ENCODE measurements at places on chromosomes 6 and 20.

- DNase-seq = no peak
Measured at GRCh38 chr6:116266803-116267202, 12.9 kb downstream of the TSPYL1 start.

GRCh38 chr6:113998811-113999210 lies 27.9 kb upstream of the HDAC2 start:
- no peak for DNase-seq

- no peak for DNase-seq
Measured at GRCh38 chr6:106579281-106579680, 50.0 kb downstream of the RTN4IP1 start.

DNA sequence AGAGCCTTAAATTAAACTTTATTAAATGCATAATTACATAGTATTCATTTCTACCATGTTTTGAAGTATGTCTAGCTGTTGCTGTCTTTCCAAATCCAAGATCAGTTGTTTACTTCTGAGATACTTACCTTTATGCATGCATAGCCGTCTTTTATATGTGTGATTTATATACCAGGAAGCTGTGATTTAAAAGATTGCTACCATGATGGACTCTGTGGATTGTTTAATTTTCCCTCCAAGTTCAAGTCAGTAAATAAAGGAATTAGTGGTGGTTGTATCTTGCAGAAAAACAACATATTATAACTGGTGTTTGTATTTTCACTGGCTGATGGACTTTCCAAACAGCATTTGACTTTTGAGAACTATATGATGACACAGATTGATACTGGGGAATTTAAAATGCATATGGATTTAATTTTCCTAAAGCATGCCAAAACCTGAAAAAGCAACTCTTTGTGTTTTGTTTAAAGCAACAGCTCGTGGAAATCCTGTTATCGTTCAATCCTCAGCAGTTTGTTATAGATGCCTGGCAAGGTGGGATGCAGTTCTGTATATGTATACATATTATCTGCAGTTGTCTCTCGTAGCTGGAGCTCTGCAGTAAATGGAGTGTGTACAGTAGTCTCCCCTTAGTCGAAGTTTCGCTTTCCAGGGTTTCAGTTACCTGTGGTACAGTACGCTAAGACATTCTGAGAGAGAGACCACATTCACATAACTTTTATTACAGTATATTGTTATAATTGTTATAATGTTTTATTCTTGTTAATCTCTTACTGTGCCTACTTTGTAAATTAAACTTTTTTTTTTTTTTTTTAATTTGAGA lies 77.1 kb downstream of the CBFA2T2 start:
- DNase-seq = no peak

GRCh38 chr20:38209054-38209675 lies 44.1 kb upstream of the TGM2 start:
- no peak for DNase-seq

DNA sequence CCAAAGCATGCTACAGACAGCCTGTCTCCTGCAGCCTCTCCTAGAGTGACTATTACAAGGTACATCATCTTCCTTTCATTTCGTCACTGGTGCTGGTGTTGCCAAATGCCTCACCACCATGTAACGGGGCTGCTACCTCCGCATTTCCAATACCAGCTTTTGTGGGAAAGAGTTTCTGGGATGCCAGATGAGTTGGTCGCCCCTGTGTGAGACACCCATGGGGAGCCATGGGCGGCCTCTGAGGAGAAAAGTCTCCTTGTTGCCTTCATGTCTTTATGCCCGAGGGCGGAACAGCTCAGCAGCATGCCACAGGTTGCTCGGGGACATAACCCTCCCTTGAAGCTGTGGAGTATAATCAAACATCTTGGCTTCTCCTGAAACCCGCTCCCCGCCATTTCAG lies 169.6 kb downstream of the THBS2 start:
- no peak for DNase-seq

DNA sequence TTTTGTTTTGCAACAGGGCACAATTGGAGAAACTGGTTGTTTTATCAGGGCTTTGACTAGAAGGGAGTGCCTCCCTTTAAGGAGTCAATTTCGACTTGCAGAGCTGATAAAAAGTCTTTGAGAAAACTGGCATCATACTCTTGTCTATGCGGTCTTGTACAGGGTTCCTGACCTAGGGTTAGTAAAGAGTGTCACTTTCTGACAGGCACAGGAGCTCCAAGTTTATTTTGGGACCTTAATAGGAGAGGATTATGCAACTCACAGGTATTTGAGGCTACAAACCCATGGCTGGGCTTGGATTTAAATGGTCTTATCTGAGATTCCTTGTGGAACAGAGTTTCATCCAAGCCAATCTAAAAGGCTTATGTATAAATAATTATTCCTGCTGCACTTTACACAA lies 365.4 kb downstream of the HTR1B start:
- DNase-seq = no peak

DNA sequence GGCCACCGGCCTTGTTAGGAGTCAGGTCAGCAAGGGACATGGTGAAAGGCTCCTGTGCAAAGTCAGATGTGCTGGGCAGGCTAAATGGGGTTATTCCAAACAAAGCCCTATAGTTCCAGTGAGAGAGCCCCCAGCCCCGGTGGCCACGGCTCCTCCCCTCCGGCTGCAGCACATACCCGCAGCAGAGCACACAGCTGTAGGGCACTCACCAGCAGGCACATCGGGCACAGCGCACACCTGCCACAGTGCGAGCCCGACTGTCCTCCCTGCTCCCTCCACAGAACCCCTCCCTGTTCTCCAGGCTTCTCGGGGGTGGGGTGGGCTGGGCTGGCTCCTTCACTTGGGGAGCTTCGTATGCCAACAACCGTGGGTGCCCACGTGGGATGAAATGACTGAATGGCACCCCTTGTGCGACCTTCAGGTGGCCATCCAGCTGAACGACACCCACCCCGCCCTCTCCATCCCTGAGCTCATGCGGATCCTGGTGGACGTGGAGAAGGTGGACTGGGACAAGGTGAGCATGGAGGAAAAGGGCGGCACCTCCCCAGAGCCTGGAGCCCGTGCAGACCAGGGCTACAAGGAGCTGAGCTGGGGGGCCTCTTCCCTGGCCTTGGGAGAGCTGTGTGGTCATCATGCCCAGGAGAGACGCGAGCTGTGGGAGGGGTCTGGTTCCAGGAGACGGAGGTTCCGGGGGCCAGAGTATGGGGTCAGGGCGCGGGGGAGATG lies 30.9 kb downstream of the PYGB start:
- DNase-seq = no peak

- no peak for DNase-seq
Measured at GRCh38 chr20:46342451-46343347, 34.4 kb upstream of the CDH22 start.

DNA sequence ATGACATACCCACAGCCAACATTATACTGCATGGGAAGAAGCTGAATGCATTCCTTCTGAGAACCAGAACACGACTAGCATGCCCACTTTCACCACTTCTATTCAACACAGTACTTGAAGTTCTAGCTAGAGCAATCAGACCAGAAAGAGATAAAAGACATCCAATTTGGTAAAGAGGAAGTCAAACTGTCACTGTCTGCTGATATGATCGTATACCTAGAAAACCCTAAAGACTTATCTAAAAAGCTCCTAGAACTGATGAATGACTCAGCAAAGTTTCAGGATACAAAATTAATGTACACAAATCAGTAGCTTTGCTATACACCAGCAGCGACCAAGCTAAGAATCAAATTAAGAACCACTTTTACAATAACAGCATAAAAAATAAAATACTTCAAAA lies 60.5 kb downstream of the EYS start:
- DNase-seq = no peak

GRCh38 chr6:285030-285771 lies 7.1 kb upstream of the DUSP22 start:
- DNase-seq = no peak

GRCh38 chr6:127272576-127272975 lies 5.9 kb downstream of the RNF146 start:
- no peak for DNase-seq

DNA sequence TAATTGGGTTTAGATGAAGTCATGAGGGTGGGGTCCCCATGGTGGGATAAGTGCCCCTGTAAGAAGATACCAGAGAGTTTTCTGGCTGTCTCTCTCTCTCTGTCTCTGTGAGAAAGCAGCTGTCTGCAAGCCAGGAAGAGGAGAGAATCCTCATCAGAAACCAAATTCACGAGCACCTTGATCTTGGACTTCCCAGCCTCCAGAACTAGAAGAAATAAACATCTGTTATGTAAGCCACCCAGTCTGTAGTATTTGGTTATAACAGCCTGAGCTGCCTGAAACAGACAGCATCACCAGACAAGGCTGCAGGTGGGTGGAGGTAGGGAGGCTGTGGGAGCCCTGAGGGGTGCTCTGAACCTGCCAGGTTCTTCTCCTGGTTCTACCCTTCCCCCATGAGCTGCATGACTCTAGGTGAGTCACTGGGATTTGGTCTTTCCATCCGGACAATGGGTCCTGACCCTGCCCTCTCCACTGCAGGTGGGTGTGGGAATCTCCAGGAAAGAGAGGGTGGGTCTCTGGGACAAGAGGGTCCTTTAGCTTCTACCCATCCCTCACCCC lies 34.3 kb upstream of the VEGFA start:
- DNase-seq = no peak

DNA sequence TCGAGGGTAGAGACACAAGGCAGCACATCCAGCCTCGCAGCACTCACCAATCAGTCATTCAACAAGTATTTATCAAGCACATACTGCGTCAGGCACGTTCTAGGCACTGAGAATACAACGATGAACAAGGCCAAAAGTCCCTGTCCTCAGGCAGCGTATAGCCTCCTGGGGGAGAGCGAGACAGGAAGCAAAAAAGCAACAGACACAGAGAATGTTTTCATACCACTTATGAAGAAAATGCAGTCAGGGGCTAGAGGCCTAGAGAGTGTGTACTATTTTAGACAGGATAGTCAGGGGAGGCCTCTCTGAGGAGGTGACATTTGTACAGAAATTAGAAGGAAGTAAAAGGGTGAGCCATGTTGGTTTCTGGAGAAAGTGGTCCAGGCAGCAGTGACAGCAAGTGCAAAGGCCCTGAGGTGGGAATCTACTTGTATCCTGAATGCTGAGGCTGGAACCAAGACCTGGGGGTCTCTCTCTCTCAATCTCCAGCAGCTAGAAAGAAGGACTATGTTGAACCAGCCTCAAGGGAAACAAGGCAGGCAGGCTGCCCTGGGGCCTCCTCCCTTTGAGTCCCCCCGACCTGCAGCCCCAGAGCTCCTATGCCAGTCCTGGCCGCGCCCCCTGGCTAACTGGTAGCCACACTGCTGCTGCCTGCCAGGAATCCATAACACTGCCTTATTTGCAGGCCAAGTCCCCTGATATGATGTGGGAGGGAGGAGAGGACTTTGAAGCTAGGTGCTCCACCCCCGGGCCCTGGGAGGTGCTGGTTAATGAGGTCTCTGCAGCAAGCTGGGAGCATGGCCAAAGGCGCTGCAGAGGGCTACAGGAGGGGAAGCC lies 151.2 kb downstream of the GRM4 start:
- no peak for DNase-seq

- no peak for DNase-seq
Measured at GRCh38 chr6:56356426-56356825, 109.0 kb upstream of the COL21A1 start.

GRCh38 chr6:148524976-148525375 lies 182.3 kb downstream of the SASH1 start:
- no peak for DNase-seq

- no peak for DNase-seq
Measured at GRCh38 chr6:165804331-165805066, 141.5 kb upstream of the PDE10A start.

DNA sequence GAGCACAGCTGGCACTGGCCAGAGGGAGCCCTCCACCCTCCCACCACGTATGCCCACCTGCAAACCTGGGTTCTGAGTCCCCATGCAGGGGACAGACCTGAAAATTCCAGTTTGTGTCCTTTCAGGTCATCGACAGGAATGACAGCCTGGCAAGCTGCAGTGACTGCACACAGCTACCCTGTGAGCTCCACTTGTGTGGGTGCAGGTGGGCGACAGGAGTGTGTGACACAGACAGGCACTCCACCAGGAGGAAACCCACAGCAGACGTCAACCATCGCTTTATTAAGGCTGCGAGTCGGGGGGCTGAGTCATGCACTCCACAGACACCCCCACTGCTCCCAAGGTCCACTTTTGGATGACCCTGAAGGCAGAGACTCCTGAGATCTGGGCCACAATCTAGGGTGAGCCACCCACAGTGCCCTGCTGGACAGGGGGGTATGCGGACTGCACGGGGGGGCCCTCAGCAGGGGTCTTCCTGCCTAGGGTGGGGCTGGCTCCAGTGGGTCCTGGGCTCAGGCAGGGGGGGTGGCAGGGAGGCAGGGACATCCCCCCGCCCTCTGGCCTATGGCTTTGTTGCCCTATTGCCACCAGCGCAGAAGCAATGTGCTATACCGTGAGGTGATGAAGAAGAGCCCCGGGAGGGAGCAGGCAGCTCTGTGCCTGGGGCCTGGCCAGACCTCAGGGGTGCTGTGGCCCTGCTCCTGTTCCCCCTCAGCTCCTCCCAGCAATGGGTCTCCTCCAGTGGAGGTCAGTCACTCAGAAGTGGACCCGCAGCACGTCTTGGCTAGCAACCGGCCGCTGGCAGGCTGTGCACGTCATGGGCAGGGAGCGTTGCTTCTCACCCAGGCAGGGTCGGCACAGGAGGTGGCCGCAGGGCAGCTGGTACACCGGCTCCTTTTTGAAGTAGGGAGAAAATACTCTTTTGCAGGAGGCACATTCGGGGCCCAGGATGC lies 25.1 kb upstream of the AVP start:
- no peak for DNase-seq

- DNase-seq = no peak
Measured at GRCh38 chr20:18397030-18397429, 69.8 kb downstream of the DZANK1 start.

DNA sequence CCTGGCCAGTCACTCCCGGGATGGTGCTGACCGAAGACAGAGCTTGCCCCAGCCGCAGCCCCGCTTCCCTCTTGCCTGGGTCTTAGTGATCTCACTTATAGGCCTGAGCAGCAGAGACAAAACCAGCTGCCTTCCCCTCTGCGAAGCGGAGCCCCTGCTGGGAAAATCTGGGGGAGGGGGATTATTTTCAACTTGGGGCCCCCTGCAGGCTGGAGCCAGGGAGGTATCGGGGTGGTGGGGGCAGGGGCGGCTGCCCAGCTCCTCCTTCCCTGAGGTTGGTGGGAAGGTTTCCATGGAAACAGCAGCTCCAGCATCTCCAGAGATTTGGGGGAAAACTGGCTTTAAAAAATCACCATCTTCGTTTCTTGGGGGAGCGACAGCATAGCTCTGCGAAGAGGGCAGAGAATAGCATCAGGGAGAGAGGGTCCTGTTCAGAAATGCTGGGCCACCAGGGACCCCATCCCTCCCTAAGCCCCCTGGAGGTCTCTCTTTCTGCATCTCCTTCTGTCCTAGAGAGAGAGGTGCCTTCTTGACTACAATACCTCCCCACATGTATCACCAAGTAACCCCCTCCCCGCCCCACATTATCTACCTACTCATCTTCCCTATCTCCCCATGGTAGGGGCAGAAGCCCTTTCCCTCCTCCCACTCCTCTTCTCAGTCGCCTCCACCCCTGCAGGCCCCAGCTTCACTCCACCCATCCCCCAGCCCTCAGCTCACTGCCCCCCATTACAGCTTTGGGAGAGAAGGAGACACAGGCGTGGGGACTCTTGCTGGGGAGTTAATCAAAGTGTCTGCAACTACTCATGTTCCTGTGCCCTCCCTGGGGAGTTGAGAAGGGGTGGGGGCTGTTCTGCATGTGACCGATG lies 88.4 kb upstream of the CCDC167 start:
- DNase-seq = no peak

GRCh38 chr6:40735121-40735520 lies 148.0 kb upstream of the LRFN2 start:
- DNase-seq = no peak

GRCh38 chr6:90984066-90984465 lies 397.2 kb upstream of the MAP3K7 start:
- DNase-seq = no peak

Measured in cortex of kidney (tissue), 1 donor.